ENCODE measurements at places on chromosomes 16 and 17.

DNA sequence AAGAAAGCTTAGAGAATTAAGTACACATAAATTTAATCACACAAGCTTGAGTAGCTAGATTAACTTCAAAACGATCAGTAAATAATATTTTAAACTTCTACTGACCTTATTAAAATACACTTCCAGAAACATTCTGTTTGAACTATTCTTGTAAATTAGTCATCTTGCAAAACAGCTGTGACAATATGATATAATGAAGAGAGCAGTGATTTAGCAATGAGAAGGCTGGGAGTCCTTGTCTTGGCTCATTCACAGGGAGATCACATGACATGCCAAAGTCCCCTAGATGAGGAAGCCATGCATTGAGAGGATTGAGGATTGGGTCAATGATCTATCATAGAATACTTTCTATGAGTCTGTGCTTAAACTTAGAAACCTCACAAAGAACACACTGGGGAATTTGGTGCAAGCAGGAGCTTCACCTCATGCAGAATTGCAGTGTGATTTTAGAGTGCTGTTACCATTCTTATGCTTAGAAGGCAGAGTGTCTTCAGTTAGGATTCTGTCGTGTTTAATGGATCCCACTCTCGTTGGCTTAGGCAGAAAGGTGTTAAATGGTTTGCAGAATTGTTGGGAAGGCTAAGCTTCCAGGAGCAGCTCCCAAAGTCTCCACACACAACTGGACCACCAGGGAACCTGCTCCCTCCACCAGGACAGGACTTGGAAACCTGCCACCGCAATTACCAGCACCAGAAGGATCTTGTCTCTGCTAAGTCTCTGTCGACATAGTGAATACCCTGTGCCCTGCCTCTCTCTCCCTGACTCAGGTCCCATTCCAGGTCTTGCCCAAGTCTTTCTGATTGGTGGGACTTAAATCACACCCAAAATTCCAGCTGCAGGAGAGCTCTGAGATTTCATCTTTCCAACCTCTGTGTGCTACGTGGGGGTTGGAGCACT, 87.1 kb downstream of the USP22 start:
- DNase-seq, result no peak

GRCh38 chr16:80594756-80595155, 54.0 kb downstream of the DYNLRB2 start:
- DNase-seq, result peak; percentile 40

DNA sequence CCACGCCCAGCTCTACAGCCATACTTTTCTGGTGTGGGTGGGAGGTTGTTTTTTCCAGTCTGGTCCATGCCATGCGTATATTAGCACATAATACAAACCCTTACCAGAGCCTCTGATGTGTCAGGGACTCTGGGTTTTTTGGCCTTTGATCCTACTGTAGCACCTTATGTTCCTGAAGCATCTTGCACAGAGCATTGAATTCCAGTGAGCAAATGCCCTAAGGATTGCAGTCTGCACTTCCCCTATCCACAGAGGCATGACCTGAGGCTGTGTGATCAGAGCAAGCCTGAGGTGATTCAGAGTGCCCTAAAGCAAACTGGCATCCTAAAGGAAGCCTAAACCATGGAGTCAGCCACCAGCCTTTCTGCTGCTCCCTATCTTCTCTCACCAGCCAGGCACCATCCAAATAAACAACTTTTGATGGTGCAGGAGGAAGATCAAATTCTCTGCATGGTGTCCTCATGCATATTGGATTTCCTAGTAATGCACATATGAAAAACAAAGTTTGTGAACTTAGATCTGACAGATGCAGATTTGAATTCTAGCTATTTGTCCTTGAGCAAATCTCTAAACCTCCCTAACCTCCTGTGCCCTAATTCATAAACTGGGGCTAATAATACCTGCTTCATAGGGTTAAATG, 41.2 kb upstream of the HAS3 start:
- DNase-seq, result no peak

- DNase-seq, result no peak
Observed at GRCh38 chr16:21001262-21001661, 100.7 kb downstream of the LYRM1 start.

DNA sequence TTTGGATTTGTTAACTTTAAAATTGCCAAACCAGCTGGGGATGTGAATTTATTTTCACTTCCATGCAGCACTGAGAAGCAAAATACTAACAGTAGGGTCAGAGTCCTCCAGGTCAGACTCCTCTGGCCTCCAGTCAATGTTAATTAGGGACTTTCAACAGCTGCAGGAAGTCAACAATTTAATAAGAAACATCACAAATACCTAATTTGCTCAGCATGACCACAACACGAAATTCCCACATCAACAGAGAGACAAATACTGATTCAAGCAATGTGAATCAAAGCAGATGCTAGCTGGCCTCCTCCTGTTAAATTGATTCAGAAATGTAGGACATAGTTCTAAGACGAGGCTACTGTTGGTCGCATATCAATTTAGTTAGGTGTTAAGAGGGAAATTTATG, 111.7 kb downstream of the ABCA8 start:
- no peak for DNase-seq

- DNase-seq, result no peak
Observed at GRCh38 chr16:87447323-87447722, 45.5 kb downstream of the ZCCHC14 start.

DNA sequence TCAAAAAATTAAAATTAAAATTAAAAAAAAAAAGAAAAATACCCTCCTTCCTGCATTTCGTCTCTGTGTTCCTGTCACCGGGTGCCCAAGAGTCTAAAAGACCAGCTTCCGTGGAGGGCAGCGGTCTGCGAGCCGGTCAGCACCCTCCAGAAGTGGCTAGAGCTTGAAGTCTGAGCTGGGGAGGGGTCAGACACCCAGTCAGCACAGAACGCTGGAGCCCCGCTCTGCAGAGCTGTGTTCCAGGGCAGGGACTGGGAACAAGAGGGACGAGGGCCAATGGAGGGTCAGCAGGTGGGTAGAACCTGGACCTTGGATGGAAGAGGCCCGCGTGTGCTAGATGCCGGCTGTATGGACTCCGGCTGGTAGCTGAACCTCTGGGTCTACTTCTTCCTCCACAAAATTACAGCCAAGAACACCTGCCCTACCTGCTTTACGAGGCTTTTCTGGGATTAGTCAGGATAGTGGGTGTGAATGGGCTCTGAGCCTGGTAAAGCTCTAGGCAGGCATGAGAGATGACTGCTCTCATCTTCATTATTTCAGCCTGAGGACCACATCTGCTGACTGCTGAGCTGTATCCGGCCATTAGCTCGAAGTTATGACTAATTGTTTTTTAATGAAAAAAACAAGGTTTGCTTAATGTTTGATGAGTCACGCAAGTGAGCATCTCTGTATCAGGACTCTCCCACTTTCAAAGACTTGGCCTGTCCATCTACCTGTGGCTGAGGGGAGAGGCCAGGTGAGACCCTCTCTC, 5.9 kb downstream of the TRPV1 start:
- DNase-seq, result no peak

- peak; percentile 77 for DNase-seq
Observed at GRCh38 chr16:19884611-19885450, at the start of gene GPRC5B. Gene GPRC5B, minus strand, starts transcription at chr16:19884848. Its CDS starts 12,003 bp downstream, at chr16:19872845.

GRCh38 chr16:3954411-3954921, 74.0 kb upstream of the CREBBP start:
- no peak for DNase-seq

Data from urothelium cell line (cell line).